ENCODE measurements at places on chromosomes 1 and 21. TPM values are rescaled to one million over a fixed set of nuclear protein-coding genes. Genes with fewer than 3 reads are reported as not detected.

The SLC19A1 gene
- total RNA-seq, result 7.7 TPM

DNA sequence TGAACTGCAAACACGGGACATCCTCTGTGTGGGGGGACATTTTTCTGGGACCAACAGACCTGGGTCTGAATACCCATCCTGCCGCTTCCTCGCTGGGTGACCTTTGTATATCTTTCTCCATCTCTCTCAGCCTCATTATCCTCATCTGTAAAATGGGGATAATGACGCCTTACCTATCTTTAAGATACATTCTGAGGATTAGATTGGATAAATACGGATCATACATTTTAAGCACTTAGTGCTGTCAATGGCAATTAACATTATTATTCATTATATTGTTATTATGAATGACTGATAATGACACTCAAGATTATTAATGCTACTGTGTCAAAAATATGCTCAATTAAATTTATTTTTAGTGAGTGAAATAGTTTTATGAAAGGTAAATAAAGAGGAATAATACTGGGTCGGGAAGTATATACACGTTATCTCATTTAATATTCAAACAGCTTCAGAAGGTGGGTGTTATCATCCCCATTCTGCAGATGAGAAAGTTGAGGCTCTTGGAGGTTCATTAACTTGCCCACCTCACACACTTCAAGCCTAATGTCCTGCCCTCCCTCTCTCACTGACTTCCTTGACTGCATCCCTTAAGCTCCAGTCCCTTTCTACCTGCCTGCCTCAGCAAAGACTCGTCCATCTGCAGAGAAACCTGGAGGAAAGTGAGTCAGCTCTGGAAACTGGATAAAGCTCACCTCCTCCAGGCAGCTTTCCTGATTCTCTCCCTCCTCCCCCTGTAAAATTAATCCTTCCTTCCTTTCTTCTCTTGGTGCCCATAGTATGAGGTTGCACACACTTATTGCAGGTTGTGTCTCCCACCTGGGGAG is 120.7 kb upstream of the JUN start:
- peaks cover 4% of the 10 kb centered on the region for H3K27me3 ChIP-seq
- peak overlapping the region; percentile 54 for H3K4me3 ChIP-seq

DNA sequence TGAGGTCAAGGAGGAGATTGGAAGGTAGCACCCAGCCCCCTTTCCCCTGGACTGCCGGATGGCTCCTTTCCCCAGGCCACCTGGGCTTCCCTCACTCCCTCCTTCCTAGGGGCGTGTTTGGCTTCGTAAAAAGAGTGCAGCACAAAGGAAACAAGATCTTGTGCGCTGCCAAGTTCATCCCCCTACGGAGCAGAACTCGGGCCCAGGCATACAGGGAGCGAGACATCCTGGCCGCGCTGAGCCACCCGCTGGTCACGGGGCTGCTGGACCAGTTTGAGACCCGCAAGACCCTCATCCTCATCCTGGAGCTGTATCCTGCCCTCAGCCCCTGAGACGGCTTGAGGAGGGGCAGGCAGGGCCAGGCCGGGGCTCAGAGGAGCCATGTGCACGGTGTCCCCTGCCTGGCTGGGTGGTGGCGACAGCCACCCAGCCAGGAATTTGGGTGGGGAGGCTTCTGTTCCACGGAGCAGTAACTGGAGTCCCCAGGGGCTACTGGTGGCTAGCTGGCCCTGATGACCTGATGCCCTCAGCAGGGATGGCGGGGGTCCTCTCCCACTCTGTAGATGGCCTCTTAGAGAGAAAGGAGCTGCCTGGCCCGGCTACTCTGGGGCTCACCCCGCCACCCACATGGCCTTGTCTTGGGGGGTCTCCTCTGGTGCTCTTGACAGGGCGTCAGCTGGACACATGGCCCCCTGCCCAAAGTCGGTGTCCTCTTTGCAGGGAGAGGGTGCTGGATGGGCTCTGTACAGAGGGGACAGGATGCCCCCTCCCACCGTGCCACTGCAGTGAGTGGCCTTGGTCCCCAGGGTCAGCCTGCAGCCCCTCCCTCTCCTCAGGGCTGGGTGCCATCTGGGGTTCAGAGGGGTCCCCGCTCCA is 39.5 kb downstream of the TRIM11 start:
- H3K27me3 ChIP-seq, result no peaks in the 10 kb centered on the region
- no peaks in the 10 kb centered on the region for H3K36me3 ChIP-seq
- DNase-seq, result no peak
- H3K27ac ChIP-seq, result no peak overlapping the region

GRCh38 chr1:115492880-115493279 is 148.9 kb upstream of the VANGL1 start:
- H3K36me3 ChIP-seq, result no peaks in the 10 kb centered on the region
- no peak overlapping the region for H3K4me3 ChIP-seq
- H3K4me1 ChIP-seq, result peaks cover 15% of the 10 kb centered on the region
- DNase-seq, result no peak
- no peaks in the 10 kb centered on the region for H3K27me3 ChIP-seq

DNA sequence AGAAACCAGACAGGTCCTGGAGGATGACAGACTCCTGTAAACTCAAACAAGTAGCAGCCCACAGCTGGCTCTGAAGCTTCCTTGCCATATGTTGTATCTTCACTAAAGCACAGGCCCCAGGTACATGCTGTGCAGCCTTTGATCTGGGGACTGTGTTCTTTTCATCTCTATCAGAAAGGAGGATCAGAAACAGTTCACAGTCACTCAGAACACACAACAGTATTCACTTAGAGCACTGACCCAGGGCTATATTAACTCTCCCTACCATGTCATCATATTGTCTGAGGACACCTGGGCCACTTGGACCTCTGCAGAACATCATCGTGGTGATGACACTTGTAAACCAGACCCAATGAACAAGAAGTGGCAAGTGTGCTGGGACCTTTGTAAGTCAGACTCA is 222.0 kb downstream of the SETD4 start:
- DNase-seq, result no peak
- H3K4me3 ChIP-seq, result no peak overlapping the region
- no peak overlapping the region for H3K27ac ChIP-seq

DNA sequence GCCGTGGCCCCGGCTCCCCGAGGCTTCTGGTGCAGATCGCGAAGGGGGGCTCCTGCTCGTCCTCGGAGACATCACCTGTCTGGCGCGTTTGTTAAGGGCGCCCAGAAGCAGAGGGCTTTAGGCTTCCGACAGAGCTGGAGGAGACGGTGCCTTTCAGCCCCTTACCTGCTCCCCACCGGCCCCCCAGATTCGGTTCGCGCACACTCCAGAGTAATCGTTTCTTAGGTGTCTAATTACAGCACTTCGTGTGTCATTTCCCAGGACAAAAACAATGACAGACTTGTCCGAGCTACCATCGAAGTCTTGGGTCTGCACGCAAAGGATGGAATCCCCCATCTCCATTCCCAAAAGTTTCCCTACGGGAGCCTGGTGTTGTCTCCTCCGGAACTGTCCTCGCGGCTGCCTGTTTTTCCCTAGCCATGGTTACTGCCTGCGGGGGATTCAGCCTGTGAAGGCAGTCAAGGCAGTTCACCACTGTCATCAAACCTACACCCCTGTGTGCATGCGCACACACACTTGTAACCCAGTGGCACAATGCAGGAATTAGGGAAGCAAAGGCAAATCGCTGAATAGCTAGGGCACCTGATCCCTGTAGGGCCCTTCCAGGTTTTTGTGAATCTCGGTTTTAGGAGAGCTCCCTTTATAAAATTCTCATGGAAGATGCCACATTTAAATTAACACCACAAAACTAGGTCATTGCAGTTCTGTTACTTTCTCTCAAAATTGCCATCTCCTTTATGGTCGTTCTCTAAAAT is 738 bp upstream of the CDC42BPA start:
- H3K4me1 ChIP-seq, result peaks cover 37% of the 10 kb centered on the region
- H3K36me3 ChIP-seq, result no peaks in the 10 kb centered on the region
- peak; percentile 81 for DNase-seq
- H3K27me3 ChIP-seq, result no peaks in the 10 kb centered on the region

DNA sequence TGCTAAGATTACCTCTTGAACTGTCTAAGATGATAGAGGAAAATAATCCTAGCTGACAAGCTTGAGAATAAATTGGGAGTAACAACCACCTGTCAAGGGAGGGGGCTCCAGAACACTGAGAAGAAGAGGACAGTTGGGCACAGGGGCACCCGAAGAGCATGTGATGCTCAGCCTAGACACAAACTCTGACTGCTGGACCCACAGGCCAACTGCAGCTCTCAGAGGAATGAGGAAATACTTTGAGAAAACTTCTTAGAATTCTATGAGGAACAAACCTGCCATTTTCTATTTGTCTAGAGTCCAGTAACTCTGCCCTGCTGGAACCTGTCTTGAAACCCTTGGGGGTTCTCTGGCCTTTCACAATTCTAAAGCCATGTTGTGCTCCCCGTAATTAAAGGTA is 124.1 kb upstream of the KCNK2 start:
- H3K4me1 ChIP-seq, result no peaks in the 10 kb centered on the region
- H3K27me3 ChIP-seq, result no peaks in the 10 kb centered on the region
- H3K4me3 ChIP-seq, result no peak overlapping the region
- no peaks in the 10 kb centered on the region for H3K36me3 ChIP-seq

DNA sequence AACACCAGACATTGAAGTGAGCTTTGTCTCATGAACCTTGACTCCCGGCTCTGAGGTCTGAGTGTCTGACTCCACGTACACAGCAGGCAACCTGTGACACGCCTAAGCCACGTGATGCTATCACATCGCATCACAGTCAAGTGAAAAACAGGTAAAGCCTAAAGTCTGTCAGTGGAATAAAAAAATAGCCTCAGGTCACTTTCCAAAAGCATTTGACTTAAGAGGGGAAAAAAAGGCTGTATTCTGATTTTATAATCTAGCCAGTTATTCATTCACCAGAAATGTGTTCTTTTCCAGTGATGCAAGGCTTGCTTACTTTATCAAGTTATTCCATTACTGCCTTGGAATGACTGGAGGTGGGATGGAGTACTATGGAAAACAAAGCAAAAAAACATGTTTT is 163.2 kb upstream of the HMCN1 start:
- no peak overlapping the region for H3K27ac ChIP-seq
- no peak overlapping the region for H3K4me3 ChIP-seq
- H3K27me3 ChIP-seq, result no peaks in the 10 kb centered on the region
- H3K36me3 ChIP-seq, result no peaks in the 10 kb centered on the region
- DNase-seq, result no peak
- H3K4me1 ChIP-seq, result no peaks in the 10 kb centered on the region

GRCh38 chr1:211068976-211069375 is 65.0 kb downstream of the KCNH1 start:
- H3K27ac ChIP-seq, result no peak overlapping the region
- no peaks in the 10 kb centered on the region for H3K4me1 ChIP-seq
- no peaks in the 10 kb centered on the region for H3K36me3 ChIP-seq
- DNase-seq, result no peak

- DNase-seq, result no peak
- H3K27me3 ChIP-seq, result no peaks in the 10 kb centered on the region
- H3K27ac ChIP-seq, result no peak overlapping the region
- peaks cover 38% of the 10 kb centered on the region for H3K4me1 ChIP-seq
- no peak overlapping the region for H3K4me3 ChIP-seq
Measured at GRCh38 chr1:156497078-156497742, 3.4 kb downstream of the MEF2D start.
